Liver (tissue), 10 donors: ENCODE measurements at places on chromosomes 7 and 10. TPM values are rescaled to one million over a fixed set of nuclear protein-coding genes. Genes with fewer than 3 reads are reported as not detected.

Gene HOXA4
- 0.17 TPM for total RNA-seq

Gene MALRD1
- 0.37 TPM for total RNA-seq

Gene PTF1A
- not detected for total RNA-seq

Gene ANLN
- 0.17 TPM for total RNA-seq

Gene NPVF
- not detected for total RNA-seq

Gene PLPP4
- 2.8 TPM for total RNA-seq

Gene NOC3L
- 7.9 TPM for total RNA-seq

Gene CPA2
- total RNA-seq: not detected

Gene GALNT17
- total RNA-seq: 0.42 TPM

Gene PAX4
- not detected for total RNA-seq

Gene FAM180A
- total RNA-seq: 10.5 TPM

Gene NKX2-3
- total RNA-seq: 0.09 TPM

Gene CFAP69
- 4.0 TPM for total RNA-seq

Gene COL28A1
- 0.50 TPM for total RNA-seq

Gene AKR1C8
- total RNA-seq: not detected

Gene CELF2
- total RNA-seq: 8.5 TPM
